ENCODE measurements at places on chromosomes 7 and 10.

GRCh38 chr10:97481071-97481470 lies 17.2 kb downstream of the MMS19 start:
- no peak for DNase-seq

DNA sequence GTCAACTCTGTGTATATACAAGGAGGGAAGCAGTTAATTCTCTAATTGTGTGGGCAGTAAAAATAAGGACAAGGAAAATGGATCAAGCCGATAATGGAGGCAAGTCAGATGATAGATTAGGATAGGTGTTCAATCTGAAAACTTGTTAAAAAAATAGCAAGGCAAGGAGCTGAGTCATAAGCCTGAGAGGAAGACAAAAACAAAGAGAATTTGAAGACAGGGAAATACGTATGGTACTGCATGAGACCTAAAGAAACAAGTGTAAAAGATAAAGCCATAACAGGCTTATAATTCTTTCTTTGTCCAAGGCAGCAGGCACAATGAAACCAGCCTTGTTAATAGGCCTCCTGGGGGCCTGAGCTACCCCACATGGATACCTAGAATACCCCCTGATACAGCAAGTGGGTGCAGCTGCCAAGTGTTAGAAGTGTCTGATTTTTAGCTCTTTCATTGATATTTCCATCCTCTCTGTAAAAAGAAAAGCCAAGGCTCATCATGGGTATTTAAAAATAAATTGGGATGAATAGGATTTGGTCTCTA lies 1570.6 kb upstream of the LRRTM3 start:
- no peak for DNase-seq

DNA sequence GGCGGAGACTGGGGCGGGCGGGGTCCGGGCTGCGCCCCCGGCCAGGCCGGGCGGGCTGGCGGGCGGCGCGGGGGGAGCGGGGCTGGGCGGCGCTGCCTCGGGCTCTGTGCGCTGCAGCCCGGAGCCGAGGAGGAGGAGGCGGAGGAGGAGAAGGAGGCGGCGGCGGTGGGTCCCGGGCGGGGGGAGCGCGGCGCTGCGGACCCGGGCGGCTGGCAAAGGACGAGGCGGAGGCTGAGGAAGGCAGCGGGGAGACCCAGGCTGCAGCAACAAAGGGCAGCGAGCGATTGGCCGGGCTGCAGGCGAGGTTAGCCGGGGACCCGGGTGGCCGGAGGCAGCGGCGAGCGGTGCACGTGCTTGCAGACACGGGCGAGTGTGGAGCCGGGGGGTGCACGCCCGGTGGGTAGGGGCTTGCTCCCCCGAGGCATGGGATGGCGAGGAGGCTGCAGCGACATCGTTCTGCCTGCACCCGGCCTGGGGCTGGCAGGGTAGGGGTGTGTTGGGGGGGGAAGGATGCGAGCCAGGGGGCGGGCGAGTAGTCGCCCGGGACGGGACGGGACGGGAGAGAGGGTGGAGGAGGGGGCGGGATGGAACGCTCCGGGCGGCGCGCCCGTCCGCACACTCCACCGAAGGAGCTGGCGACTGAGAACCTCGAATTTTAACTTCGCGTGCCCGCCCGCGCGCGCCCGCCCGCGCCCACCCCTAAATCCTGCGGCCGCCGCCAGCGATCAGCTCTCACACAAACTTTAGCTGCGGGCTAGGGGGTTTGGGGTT lies 844 bp upstream of the KAT6B start:
- DNase-seq = peak; percentile 64

- DNase-seq = peak; percentile 79
Observed at GRCh38 chr10:32139223-32140073, 83.2 kb upstream of the KIF5B start.

DNA sequence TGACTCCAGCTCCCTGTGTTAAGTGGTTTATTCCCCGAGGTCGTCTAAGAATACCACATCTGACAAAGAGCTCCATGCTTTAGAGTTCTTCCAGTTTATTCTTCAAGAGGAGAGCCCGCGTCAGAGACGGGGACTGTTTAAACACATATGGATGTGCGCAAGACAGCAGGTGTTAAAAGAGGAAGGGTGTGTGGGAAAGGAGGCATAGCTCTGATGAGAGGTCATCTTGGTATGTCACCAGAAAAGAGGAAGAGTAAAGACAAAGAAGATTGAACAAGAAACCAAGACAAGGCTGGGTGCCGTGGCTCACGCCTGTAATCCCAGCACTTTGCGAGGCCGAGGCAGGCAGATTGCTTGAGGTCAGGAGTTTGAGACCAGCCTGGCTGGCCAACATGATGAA lies 258.7 kb downstream of the CCDC3 start:
- DNase-seq = no peak

DNA sequence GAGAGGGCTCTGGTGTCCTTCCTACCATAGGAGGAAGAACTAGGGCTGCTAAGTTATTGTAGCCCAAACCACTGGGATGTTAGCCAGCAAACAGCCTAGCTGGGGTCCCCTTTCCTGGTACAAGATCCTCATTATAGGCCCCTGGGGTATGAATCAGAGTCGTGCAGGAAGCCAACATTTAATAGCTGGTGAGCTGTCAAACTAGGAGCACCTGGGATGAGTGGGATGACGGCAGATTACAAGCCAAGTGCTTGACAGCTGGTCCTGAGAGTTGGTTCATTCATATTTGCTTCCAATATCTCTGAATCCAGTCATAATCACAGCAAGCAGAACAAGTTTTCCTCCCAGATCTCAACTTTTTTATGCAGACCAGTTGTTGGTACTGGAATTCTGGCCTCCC lies 25.1 kb upstream of the DNAJB12 start:
- no peak for DNase-seq

GRCh38 chr10:88064608-88065382 lies 201.4 kb downstream of the PTEN start:
- DNase-seq = no peak

GRCh38 chr10:13741438-13741837 lies 154.7 kb downstream of the PRPF18 start:
- no peak for DNase-seq
